ENCODE measurements at places on chromosomes 13 and 19.

- DNase-seq = no peak
Measured at GRCh38 chr13:39329182-39329639, 273.8 kb downstream of the LHFPL6 start.

DNA sequence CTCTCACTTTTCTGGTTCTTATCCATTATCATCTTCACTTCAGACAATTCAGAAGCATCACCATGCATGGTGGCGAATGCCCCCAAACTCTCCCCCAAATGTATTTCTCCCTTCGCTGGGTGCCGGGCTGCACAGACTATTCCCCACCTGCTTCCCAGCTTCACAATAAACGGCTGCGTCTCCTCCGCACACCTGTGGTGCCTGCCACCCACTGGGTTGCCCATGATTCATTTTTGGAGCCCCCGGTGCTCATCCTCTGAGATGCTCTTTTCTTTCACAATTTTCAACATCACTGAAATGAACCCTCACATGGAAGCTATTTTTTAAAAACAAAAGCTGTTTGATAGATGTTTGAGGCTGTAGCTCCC, 2.8 kb upstream of the F10 start:
- DNase-seq = no peak

- no peak for DNase-seq
Measured at GRCh38 chr19:39428283-39429112, 7.3 kb downstream of the RPS16 start.

GRCh38 chr19:6739883-6740588, 556 bp downstream of the TRIP10 start:
- no peak for DNase-seq

DNA sequence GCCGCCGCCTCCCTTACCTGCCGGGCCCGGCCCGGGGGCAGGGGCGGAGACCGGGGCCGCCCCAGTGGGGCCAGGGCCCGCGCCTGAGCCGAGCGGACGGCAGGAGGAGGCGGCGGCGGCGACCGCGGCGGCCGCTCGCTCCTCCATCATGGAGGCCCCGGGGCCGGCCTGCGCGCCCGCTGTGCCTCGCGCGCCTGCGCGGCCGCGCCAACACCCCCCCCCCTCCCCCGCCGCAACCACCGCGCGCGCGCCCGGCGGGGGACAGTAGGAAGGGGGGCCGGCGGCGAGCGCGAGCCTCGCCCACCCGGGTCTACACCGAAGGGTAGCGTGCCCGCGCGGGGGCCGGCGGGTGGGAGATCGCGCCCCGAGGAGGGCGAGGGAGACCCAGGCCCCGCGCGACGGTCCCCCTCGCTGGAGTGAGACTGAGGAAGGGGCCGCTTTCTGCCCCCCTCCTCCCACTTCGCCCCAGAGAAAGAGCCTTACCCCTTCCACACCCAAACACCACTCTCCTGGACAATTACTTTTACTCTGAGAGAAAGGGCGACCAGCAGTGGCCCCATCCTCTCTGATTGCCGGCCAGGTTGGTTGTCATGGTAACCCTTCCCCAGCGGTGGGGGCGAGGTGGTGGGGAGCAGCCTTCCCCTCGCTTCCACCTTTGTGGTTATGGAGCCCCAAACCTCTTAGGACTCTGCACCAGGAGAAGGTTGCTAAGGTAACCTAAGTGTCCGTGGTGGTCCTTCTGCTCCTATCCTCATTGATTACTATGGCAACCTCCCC, at the start of gene STRN4:
STRN4 (minus strand) TSS at position 170 of the 777 bp plus-strand sequence; CDS start at position 150, 20 bp downstream.
- no peak for DNase-seq

DNA sequence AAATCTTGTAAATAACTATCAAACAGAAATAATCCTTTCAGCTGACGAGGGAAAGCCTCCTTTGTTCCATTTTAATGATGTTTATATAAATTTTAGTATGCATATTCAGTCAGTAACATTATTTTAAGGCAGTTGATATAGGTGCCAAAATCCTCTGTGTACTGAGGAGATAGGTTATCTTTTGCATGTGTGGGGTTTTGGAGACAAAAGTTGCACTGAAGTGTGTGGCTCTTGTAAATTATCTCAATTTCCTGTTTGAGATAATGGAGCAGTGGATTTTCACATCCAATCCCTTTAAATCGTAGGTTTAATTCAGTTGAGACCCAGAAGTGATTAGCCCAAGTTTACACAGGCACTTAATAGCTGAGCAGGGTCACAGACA, 106.6 kb downstream of the RGCC start:
- DNase-seq = no peak

DNA sequence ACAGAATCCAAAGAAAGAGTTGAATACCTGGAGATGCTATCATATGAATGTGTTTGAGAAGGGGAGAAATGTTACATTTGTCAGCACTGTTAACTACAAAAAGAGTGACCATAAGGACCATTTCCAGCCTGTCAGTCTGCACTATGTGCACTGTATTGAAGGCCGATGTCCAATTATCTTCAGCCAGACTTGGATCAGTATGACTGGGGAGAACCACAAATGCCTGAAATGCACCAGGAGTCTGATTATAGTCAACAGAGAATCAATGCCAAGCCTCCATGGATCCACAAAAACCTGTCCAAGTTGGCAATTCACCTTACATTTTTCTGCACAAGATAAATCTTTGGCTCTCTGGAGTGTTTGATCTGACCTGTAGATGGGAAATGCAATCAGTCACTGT, 697.5 kb upstream of the SGCG start:
- DNase-seq = no peak

GRCh38 chr19:45919678-45920077, 5.1 kb upstream of the NANOS2 start:
- DNase-seq = no peak

DNA sequence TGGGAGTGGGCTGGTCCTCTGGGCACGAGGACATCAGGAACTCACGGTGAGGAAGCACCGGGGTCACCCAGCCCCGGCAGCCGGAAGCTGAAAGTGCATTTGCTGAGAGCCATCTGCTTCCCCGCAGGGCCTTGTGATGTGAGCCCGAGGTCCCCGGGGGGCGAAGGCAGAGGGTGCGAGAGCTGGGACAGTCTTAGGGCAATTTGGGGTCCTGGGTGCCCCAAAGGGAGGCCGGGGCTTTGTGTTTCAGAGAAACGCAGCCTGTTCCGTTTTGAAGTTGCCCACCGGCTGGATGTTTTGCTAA, 4.8 kb downstream of the F2RL3 start:
- no peak for DNase-seq

- no peak for DNase-seq
Measured at GRCh38 chr19:44624840-44625354, 11.5 kb downstream of the IGSF23 start.

DNA sequence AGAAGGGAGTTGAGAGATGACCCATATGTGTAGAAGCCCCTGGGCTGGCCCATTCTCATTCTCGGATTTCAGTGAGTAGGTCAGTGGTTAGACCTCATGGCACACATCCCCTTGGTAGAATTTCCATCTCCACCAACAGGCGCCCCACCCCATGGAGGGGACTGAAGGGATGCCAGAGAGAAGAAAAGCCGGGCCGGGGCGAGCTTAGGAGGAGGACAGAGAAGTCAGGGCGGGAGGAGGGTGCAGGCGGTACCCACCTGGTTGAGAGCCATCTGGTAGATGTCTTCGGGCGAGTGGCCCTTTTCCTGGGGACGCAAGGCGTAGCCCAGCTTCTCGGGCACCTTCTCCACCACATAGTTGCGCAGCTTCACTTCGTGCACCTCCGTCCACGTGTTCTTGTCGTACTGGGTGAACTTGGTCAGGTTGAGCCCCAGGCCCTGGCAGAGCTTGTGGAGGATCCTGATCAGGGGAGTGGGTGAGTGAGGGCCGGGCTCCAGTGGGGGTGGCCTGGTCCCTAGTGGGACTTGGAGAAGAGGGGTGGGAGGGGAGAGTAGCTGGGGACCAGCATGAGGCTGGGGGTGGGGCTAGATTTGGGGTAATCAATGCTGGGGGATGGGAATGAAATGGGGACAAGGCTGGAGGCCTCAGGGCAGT, 2.5 kb downstream of the IL4I1 start:
- no peak for DNase-seq

DNA sequence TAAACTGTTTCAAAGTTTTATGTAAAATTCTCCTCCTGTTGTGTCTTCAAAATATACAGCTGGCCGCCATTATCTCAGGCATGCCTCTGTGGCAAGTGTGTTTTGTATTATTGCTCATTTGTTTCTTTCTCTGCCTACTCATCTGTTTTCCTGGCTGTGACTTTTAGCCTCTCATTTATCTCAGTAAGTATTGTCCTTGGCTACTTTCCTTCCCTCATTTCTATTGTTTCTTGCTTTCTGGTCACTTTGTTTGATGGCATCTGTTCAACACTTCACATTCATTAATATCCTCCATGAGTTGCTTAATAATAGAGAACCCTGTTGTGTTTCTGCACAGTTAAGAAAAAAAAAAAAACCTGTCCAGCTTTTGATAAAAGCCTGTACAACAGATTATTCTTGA, 869.4 kb downstream of the PCDH17 start:
- no peak for DNase-seq

DNA sequence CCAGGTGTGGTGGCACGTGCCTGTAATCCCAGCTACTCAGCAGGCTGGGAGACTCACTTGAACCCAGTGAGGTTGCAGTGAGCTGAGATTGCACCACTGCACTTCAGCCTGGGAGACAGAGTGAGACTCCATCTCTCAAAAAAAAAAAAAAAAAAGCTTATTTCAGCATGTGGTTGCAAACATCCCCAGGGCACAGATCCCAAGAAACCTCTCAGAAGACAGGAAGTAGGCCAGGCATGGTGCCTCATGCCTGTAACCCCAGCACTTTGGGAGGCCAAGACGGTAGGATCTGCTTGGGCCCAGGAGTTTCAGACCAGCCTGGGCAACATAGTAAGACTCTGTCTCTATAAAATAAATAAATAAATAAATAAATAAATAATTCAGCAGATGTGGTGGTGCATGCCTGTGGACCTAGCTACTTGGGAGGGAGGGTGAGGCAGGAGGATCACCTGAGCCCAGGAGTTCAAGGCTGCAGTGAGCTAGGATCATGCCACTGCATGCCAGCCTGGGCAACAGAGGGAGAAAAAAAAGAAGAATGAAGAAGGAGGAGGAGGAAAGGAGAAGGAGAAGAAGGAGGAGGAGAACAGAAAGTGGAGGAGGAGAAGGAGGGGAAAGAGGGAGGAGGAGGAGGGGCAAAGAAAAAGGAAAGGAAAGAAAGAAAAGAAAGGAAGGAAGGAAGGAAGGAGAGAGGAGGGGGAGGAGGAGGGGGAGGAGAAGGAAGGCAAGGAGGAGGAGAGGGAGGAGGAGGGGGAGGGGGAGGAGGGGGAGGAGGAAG, 4.3 kb upstream of the LRRC8E start:
- no peak for DNase-seq

GRCh38 chr13:93715866-93716265, 489.3 kb downstream of the GPC6 start:
- no peak for DNase-seq

DNA sequence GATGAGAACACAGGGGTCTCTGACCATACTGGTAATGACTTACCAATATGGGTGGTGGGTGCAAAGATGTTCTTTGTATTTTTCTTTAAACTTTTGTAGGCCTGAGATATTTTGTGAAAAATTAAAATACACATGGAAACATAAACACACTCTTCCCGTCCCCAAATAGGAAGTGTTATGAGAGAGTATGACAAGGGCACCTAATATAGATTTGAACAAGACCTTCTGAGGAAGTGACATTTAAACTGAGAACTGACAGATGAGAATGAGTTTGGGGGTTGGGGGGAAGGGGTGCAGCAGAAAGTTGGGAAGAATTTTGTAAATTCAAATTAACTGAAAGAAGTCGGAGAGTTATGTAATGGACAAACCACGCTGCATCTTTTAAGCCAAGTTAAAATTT, 224.2 kb downstream of the RGCC start:
- DNase-seq = no peak

GRCh38 chr13:26458196-26458749, 99.2 kb upstream of the WASF3 start:
- DNase-seq = no peak

- DNase-seq = no peak
Measured at GRCh38 chr13:44660050-44660449, 83.9 kb upstream of the TSC22D1 start.

- DNase-seq = no peak
Measured at GRCh38 chr19:2507109-2507508, 31.2 kb downstream of the GADD45B start.

DNA sequence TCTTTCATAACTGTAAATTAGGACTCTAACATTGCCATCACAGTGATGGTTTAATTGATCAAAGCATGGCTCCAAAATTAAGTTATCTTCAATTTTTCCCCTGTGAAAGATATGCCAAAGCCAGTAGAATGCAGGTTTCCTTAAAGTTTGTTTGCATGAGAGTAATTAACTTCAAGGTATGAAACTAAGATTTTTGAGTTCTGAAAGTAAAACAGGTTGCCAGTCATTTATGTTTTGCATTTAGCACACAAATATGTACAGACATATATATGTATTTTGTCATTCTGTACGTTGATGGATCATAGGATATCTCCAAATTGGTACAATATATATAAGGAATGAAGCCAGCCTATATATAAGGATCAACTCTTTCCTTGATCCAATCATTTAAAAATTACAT, 23.6 kb upstream of the NDFIP2 start:
- no peak for DNase-seq

GRCh38 chr19:45439190-45439568, 15.5 kb upstream of the ERCC1 start:
- DNase-seq = no peak

- DNase-seq = no peak
Measured at GRCh38 chr13:66565279-66565678, 664.9 kb downstream of the PCDH9 start.

GRCh38 chr19:31531326-31531725, 182.1 kb upstream of the TSHZ3 start:
- DNase-seq = no peak

- DNase-seq = no peak
Measured at GRCh38 chr13:24064371-24064770, 96.1 kb upstream of the SPATA13 start.

DNA sequence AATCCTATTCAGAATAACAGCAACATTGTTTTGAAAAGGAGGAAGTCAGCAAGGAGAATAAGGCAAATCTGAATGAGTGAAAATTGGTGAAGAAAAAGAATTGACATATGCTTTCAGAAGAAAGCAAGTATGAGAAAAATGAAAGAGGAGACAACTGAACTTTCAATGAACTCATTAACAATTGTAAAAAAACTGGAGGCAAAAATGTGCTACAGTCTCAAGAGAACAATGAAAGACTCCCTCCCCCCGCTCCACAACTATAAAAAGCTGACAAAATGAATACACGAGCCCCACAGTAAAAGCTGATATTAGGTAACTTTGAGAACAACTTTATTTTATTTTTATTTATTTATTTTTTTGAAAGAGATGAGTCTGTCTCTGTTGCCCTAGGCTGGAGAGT, 373.1 kb downstream of the DIAPH3 start:
- DNase-seq = no peak

DNA sequence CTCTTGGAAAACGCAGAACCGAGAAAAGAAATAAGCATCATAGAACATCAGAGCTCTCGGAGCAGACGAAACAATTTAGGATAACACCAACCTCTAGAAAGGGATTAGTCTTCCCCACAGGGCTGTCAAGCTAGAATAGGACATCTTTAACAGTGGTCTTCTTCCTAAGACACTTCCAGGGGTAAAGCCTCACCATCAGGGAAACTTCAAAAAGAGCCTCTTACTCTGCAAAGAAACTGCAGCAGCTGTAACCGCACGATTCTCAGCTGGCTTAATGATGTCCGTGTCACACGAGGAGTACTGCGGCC, 642 bp downstream of the ZNF571 start:
- peak; percentile 17 for DNase-seq

- no peak for DNase-seq
Measured at GRCh38 chr13:52786766-52787165, 47.1 kb upstream of the CNMD start.

- DNase-seq = no peak
Measured at GRCh38 chr13:105063676-105064075, 1471.8 kb downstream of the EFNB2 start.

All from HS-27A (cell line).